ENCODE measurements at places on chromosomes 11 and 22.

- DNase-seq: no peak
Measured at GRCh38 chr11:20362481-20362880, 1.0 kb upstream of the HTATIP2 start.

DNA sequence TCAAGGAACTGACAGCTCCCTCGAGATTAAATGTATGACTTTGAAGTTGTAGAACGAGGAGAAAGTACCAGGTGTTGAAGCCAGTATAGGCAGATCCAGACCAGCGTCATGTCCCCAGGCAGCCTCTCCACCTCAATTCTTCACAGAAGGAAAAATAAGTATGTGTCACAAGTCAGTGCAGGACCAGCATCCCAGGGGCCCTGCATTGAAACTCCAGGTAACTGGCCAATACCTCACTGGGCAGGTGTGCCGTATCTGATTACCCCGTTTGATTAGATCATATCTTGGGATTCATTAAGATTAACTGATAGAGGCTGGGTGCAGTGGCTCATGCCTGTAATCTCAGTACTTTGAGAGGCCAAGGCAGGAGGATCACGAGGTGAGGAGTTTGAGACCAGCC is 466.7 kb upstream of the B3GAT1 start:
- no peak for DNase-seq

- DNase-seq: no peak
Measured at GRCh38 chr22:44362249-44363012, 49.7 kb upstream of the SHISAL1 start.

DNA sequence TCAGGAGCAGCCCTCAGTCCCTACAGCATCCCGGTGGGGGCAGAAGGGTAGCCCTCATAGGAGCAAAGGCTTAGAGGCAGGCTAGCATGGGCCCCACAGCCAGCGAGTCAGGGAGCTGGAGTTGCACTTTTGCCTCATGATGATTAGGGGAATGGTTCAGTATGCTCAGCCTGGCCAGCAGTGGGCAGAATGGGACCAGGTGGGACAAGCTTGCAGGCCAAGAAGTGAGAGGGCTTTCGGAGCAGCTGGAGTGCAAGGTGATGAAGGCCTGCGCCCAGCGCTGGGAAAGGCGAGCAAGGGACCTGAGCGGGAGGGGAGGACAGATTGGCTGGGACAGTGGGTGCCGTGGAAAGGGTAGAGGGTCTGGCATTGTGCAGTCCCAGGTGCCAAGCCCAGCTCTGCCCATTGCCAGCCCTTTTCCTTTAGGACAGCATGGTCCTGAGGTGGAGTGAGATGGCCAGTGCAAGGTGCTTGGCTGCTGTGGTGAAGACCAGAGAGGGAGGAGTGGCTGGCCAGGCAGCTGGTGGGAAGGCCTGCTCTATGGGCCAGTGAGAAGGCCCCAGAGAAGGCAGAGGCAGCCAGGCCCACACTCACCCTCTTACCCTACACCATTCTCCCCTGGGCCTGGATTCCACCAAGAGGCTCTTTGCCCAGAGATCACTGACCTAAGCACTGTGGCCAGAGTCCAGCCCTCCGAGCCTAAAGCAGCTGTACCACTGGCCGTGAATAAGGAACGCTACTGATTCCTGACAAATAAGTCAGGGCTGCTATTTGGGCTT is 47.9 kb upstream of the SUSD2 start:
- no peak for DNase-seq

DNA sequence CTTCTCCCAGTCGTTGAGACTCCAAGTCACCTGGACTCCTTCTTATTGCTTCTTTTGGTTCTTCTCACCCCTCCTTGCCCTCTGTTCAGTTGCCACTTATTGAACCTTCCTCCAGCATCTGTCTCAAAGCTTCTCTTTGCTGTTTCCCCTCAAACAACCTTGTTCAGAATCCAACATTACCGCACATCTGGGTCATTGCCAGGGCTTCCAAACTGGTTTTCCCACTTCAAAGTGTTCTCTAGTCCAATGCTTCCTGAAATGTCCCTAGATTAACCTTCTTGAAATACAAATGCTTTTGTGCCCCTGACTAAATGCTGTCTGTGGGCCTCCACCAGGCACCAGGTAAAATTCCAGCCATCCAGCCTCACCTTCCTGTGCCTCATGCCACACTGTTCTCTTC is 100.8 kb upstream of the TTC12 start:
- DNase-seq: no peak

GRCh38 chr11:45457649-45458048 is 171.5 kb upstream of the SYT13 start:
- no peak for DNase-seq

DNA sequence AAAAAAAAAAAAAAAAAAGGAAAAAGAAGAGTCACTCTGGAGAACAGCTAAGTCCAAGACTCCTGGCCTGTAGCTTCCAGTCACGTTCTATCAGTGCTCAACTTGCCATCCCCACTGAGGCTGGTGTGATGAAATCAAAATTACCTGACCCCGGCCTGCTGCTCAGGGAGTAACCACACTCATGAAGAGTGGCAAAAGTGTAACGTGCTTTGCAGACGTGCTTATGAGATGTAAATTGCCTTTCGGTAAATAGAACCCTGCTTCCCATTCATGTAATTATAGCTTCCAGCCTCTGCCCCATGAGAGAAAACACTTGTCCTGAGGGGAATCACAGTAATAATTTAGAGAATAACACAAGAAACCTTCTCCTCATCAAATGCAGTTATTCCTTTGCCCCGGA is 28.2 kb upstream of the CHKA start:
- DNase-seq: no peak

DNA sequence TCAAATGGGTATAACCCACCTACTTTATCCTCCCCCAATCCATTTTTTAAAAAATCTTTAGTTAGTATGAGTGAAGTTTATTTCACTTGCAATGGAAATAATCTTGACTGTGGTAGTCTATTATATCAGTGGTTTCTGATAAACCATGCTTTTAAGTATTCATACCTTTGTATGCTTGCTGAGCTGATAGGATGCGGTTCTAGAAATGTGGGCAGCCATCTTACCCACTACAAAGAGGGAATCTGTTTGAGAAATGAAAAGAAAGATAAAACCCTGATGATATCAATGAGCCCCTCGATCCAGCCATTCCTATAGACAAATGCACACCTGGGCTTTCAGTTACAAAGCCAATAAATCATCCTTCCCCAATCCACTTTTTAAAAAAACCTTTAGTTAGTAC is 13.8 kb upstream of the PVALB start:
- DNase-seq: no peak

DNA sequence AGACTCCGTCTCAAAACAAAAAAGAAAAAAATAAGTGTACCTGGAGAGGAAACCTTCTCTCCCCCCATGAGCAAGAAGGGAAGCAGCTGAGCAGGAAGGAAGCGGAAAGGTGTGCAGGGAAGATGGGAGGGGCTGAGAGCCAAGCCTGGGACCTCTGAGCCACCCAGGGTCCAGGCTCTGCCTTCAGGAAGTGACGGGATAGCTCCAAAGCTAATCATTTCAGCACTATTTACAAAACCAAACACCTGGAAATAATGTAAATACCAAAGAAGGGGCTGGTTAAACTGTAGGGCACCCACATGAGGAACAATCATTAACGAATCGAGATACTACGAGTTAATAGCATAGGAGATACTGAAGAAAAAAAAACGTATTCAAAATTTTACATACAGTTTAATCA is 27.9 kb downstream of the ARRB1 start:
- DNase-seq: no peak

GRCh38 chr11:57793351-57794115 is 31.9 kb downstream of the CTNND1 start:
- DNase-seq: no peak

GRCh38 chr11:31788085-31788484 is 23.0 kb downstream of the PAX6 start:
- no peak for DNase-seq

GRCh38 chr11:68002938-68003845 is 705 bp downstream of the UNC93B1 start:
- DNase-seq: no peak

DNA sequence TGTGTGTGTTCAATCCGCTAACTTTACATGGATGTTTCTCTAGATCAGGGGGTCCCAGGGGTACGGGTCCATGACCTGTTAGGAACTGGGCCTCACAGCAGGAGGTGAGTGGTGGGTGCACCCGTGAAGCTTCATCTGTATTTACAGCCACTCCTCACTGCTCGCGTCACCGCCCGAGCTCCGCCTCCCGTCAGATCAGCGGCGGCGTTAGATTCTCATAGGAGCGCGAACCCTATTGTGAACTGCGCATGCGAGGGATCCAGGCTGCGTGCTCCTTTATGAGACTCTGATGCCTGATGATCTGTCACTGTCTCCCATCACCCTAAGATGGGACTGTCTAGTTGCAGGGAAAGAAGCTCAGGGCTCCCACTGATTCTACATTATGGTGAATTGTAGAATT is 31.9 kb downstream of the MRGPRD start:
- DNase-seq: no peak

- no peak for DNase-seq
Measured at GRCh38 chr22:25368271-25368670, 148.8 kb downstream of the CRYBB2 start.

GRCh38 chr11:77074205-77074604 is 7.4 kb downstream of the CAPN5 start:
- no peak for DNase-seq

- DNase-seq: no peak
Measured at GRCh38 chr11:3890014-3890413, 34.5 kb downstream of the STIM1 start.

DNA sequence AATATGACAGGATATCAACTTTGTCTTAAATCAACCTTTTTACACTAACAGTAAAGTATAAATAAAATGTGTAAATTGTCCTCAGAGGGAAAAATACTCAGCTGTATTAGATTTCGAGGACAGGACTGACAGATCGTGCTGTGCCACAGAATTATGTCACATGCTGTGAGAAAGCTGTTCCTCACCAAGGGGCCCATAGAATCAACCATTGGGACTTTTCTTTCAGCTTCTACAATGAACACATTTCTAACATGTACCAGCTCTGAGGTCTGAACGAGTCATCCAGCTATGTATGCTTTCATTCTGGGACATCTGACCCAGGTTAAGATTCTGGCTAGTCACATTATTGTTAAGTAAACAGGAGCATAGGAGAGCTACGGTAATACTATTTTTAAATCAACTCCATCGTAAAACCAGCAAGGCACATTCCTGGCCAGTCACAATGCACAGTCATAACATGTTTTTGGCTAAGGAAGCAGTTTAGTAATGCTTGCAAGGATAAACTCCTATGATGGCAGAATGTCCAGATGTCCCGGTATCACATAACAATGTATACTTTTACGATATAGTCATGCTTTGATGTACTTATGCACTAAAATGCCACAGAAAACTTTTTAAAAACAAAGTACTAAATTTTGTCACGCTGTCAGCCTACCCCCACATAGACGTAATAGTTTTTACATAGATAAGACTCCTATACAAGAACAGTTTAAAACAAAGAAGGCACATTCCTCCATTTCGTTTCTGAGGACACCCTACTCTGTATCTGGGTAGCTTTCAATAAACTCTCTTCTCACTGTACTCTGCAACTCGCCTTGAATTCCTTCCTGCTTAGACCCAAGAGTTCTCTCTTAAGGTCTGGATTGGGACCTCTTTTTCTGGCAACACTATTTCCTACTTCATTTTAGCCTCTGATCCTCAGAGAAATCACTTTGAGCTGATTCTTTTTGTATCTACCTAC is 27.4 kb downstream of the ZNF214 start:
- no peak for DNase-seq

DNA sequence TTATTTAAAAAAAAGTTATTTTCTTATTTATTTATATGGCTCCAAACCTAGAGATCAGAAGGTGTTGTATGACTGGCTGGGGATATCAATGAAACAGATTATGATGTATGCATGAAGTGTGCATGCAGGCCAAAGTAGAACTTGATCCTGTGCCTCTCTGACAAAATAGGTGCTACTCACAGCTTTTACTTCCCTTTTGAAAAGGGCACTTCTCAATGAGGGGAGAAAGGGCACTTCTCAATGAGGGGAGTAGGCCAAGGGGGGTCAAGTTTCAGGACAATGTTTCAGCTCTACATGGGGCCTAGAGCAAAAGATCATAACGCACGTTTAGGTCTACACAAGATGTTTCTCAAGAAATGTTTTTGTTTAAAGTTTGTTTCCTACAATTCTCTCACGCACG is 397.5 kb downstream of the ETS1 start:
- no peak for DNase-seq

DNA sequence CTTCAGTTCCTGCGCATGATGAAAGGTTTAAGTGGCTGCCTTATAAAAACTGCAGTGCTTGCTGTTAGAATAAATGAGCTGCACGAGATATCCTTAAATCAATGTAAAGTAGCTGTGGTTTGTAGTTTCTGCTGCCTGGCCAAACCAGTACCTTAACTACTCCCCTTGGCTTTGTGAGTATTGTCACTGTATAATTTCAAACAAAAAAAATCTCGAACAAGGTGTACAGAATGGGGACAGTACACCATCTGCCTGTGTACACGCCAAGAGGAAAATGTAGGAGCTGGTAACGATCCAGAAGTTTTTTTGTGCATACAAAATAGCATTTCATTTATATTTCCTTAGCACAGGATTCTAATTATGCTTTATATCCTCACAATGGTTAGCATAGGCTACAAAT is 20.6 kb upstream of the NDUFC2 start:
- no peak for DNase-seq

GRCh38 chr11:86117712-86118063 is 48.8 kb upstream of the PICALM start:
- no peak for DNase-seq

- no peak for DNase-seq
Measured at GRCh38 chr11:121618516-121618915, 165.7 kb upstream of the SORL1-AS1 start.

GRCh38 chr11:114466742-114467141 is 27.5 kb downstream of the REXO2 start:
- no peak for DNase-seq

- DNase-seq: no peak
Measured at GRCh38 chr11:18614667-18615066, 15.1 kb downstream of the MISFA start.

- DNase-seq: no peak
Measured at GRCh38 chr11:39571081-39571480, 1888.4 kb downstream of the LRRC4C start.
